H54 (cell line): ENCODE measurements at places on chromosomes 2 and 18.

DNA sequence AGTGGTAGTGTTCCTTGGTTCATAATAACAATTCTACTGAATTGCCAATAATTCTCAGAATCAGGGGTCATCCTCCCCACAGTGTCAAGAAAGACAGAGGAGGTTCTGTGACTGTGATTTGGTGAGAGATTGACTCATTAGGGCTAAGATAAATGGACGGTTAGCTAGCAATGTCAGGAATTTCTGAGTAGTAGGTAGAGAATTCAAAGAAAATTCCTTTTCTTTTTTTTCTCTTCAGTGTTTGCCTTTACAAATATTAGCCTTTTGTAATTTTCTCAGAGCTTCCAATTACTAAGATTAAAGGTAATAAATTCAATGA is 16.8 kb upstream of the CRIM1 start:
- no peak for DNase-seq

DNA sequence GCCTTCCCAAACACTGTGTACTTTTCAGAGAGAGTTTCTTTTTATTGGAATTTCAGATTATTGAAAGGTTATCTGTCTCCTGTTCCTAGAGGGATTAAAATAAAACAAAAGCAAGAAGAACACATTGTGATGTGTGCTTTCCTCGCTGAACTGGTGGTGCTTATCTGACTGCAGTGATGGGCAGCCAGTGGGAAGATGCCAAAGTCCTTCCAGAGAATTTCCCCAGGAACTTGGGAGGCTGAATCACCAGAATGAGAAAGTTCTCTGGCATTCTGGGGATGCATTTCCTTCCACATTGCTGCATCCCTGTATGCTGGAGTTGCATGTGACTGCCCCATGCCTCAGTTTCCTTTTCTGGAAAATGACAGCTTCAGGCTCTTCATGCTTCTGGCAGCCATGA is 53.9 kb upstream of the SEC11C start:
- DNase-seq = no peak

- DNase-seq = no peak
These were observed 49.3 kb downstream of the ACAA2 start for GRCh38 chr18:49764032-49764431.

DNA sequence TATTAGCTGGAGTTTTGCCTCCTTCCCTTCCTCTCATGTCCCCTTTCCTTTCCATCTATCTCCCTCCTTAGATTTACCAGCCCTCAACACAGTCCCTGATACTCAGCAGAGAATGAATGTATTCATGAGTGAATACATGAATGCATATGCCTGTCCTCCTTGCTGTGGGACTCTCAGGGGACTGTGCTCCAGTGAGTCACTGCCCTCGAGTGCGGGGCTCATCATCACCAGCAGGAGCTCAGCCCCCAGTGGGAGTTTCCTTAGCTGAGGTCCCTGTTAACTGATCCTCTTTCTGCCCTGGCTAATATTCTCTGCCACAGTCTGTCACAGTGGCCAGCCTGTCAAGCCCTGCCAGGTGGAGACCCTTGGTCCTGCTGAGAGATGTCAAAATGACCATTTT is 104.9 kb upstream of the LHCGR start:
- DNase-seq = no peak

DNA sequence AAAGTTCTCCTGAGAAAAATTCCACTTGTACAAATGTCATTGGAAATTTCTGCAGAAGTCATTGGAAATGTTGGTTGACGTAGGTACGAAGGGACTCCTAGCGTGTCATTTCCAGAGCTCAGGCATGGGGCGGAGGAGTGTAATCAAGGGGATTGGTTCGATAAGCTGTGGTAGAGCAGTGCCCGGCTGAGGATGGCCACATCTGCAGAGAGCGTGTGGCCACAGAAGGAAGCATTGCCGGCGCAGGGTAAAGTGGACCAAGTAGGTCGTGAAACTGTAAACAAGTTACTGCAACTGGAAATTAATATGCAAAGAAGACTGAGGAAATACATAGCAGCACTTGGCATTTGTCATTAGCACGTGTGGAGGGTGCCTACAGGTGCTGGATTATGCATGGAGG is 101.8 kb downstream of the DGKD start:
- DNase-seq = no peak

DNA sequence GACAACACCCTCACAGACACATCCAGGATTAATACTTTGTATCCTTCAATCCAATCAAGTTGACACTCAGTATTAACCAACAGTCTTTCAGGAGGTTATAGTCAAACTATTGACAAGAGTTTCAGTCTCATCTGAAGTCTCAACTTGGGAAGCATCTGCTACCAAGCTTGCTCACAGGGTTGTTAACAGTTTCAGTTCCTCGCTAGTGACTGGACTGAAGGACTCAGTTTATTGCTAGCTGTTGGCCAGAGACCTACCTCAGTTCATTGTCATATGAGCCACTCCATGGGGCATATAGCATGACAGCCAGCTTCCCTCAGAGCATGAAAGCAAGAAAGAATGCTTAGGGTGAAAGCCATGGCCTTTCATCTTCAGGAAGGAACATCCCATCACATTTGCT is 228.6 kb downstream of the EPHA4 start:
- DNase-seq = no peak

DNA sequence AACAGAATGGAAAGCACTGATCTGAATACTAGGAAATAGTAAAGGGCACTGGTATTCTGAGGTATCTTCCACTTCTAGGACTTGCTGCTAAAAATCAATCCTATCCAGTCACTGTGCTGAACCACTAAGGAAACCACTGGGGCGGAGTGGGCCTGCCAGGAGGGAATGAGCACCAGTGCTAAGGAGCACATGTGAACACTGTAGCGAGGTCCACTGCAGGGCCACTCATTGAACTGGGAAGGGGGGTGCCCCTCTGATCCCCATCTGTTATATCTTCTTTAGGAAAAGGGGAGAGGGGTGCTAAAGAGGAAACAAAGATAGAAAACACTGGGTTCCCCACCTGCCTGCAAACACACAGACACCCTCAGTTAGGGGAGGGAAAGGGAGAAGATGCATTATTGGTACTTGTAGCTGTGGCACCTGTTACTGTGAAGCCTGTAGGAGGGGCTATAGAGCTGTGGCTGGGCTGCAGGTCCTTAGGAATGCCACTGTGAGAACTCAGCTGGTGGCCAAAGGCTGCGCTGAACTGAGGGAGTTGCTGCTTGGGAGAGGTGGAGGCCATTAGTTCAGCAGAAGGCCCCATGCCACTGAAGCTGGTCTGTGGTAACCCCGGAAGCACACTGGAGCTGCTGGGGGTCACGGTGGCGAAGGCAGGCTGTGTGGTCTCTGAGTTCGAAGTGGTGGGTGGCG is 81.8 kb downstream of the INO80D start:
- no peak for DNase-seq

- no peak for DNase-seq
These were observed 19.2 kb downstream of the FANCL start for GRCh38 chr2:58221909-58222308.

- no peak for DNase-seq
These were observed 27.7 kb downstream of the HS1BP3 start for GRCh38 chr2:20623241-20623640.

DNA sequence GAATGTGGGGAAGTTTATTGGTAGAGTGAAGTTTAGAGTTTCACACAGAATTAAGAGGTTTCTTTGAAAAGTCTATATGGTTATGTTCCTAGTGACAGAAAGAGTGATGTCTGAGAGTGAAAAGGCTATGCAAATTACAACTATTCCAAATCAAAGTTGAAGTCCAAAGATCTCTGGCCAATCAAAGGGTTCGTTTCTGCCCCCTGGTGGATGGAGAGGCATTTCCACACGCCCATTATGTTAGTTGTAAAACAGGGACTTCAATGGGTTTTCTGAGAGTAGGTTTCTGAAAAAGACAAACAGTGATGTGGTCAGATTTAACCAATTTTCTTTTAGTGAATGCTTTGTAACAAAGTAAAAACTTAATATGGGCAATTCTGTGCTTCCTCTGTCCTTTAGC is 441.5 kb upstream of the POU3F3 start:
- no peak for DNase-seq

DNA sequence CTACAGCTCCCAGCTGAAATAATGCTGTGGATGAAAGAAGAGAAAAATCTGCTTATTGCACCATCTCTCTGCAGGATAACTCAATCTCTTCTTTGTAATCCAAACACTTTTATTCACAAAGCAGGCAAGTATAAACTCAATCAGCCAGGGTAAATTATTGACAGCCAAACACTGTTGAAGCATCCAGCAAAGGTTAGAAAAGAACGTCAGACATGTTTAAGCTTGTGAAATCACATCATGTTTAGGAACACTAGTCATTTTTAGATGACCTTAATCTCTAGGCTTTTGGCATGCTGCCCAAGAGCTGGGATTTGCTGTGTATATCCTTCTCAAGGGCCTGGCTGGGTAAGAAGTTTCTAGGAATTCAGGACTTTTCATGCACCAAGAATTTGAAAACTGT is 1148.1 kb upstream of the FANCL start:
- DNase-seq = no peak

- no peak for DNase-seq
These were observed 35.3 kb downstream of the ZCCHC2 start for GRCh38 chr18:62558015-62558663.

GRCh38 chr18:62105376-62105775 is 81.5 kb downstream of the PIGN start:
- DNase-seq = no peak

DNA sequence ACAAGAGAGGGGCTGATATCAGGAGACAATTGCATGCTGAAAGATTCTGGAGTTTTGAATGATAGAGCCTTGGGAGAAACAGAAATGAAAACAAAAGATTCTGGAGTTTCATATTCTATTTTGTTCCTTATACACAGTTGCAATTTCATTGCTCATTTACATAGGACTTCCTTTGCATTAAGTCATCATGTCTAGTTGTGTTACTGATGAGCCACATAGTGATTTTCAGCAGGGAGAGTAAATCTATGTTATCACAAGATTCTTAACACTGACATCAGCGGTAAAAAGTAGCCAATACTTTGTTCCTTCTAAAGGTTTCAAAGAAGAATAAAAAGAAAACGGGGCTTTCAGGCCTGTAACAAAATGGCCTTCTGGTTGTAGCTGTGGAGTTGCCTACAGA is 7.1 kb downstream of the ADAM17 start:
- DNase-seq = no peak

DNA sequence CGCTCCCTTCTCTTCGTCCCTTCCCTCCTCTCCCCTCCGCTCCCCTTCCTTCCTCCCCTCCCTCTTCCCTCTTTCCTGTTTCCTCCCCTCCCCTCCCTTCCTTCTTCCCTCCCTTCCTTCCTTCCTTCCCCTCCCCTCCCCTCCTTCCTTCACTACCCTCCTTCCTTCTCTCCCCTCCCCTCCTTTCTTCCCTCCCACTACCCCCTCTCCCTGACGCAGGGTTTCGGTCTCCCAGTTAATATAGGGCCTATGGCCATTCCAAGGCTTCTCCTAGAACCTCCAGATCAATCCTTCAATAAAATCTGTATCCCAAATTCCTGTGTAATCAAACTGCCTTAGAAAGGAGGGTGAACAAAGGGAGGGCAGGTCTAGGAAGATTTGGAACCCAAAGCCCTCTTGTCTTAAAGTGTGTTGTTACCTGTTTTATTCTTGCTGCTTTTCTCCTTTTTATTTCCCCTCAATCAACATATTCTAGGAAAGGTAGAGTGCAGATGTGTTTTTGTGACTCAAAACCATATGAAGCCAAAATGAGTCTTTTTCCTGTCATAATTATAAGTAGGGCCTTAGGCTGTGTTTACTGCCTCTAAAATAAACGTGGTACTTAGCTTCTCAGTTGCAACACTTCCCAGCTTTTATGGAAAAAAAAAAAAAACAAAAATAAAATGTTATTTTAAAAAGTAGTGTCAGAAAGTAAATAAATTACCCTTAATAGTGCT is 53.7 kb downstream of the GPD2 start:
- no peak for DNase-seq
